ENCODE measurements at places on chromosomes 3 and 15.

DNA sequence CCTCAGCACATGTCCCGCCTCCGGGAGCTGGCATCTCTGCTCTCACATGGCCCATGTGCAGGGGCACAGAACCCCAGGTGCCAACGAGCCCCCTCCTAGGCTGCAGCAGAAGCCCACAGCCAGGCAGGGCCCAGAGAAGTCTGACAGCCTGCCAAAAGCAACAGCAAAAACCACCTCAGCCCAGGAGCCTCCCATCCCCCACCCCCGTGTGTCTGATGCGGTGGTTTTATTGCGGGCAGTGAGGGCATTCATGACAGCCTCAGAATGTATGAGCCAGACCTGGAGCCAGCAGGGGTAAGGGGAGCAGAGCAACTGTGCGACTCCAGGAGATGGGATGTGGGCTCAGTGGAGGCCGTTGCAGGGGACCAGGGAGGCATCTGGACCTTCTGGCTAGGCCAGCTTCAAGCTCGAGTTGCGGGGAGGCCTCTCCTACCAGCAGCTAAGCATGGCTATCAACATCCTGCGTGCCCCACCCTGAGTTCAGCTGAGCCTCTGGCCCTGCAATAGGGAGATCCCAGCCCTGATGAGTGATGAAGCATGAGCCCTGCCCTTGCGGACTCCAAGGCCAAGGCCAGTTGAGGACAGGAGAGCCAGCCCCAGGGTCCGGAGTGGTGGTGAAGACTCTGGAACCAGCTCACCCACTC lies 52.5 kb downstream of the CYP11A1 start:
- DNase-seq: no peak

GRCh38 chr3:32856355-32856889 lies 38.6 kb downstream of the TRIM71 start:
- no peak for DNase-seq

- DNase-seq: no peak
Measured at GRCh38 chr15:48396020-48396419, 64.8 kb downstream of the DUT start.

- no peak for DNase-seq
Measured at GRCh38 chr3:101166150-101166549, 154.2 kb downstream of the IMPG2 start.

- DNase-seq: no peak
Measured at GRCh38 chr15:39770748-39771689, 11.6 kb downstream of the FSIP1 start.
